ENCODE measurements at places on chromosomes 13 and 19.

DNA sequence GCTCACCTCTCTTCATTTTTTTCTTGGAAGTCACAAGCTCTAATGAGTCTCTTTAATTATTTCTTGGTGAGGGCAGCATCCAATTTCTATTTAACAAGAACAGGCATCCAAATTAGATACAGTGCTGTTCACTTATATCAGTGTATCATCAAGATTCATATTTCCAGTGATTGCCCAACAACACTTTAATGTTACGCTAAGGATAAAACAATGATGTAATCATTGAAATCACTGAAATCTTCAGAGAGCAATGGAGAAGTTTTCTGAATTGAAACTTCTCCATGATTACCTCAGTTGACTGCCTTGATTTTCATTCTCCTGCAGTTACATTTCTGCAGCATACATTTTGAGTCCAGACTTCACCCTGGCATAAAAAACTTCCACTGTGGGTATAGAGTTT, 17.1 kb upstream of the LRCH1 start:
- no peak for DNase-seq

DNA sequence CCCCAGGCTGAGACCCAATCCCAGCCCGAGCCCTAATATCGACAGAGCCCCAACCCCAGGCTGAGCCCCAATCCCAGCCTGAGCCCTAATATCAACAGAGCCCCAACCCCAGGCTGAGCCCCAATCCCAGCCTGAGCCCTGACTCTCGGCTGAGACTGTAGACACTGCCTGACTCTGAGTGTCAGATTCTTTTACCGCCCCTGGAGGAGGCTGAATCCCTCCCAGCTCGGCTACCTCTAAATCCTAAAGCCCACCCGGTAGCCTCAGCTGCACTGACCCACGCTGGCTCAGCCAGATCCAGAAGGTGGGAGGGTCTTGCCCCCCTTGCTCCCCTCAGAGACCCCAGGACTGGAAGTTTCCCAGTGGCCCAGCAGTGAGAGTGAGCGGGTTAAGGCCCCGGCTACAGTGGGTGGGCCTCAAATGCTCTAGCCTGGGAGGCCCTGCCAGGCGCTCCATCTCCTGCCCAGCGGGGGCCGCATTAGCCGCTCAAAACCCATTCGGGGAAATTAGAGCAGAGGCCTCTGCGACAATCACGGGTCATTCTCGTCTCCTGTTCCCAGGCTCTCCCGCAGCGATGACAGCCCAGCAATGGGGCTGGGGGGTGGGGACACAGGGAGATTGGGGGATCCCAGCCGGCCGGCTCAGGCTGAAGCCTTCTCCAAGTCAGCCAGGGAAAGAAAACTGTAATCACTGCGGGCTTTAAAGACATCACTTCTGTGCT, 43.8 kb downstream of the ZNRF4 start:
- DNase-seq = no peak

DNA sequence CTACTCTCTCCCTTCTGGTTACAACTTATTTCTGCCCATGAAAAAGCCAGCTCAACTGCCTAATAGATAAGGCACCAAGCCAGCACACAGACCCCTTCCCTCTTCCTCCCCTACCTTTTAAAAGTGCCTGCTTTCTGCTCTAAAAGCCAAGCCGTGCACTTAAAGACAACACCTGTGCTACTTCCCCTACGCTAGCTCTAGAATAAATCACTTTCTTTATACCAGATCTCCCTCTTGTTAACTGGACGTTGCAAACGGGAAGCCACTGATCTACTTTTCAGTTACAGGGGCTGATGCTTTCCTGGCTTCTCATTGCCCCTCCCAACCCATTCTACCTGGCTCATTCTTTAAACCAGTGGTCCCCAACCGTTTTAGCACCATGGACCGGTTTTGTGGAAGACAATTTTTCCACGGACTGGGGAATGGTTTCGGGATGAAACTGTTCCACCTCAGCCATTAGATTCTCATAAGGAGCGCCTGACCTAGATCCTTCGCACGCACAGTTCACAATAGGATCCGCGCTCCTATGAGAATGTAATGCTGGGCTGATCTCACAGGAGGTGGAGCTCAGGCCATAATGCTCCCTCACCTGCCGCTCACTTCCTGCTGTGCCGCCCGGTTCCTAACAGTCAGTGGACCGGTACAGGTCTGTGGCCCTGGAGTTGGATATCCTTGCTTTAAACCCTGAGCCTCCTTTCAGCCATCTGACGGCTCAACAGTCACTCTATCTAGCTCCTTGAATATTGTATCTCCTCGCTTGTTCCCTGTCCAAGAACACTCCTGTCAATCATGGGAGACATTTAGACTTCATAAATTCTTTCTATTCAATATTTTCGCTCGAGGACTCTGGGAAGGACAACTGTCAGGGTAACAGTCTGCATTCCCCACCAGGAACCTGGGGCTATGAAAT, 841 bp upstream of the ZNF223 start:
- no peak for DNase-seq

GRCh38 chr13:30158774-30159445, 148.4 kb downstream of the KATNAL1 start:
- DNase-seq = no peak

DNA sequence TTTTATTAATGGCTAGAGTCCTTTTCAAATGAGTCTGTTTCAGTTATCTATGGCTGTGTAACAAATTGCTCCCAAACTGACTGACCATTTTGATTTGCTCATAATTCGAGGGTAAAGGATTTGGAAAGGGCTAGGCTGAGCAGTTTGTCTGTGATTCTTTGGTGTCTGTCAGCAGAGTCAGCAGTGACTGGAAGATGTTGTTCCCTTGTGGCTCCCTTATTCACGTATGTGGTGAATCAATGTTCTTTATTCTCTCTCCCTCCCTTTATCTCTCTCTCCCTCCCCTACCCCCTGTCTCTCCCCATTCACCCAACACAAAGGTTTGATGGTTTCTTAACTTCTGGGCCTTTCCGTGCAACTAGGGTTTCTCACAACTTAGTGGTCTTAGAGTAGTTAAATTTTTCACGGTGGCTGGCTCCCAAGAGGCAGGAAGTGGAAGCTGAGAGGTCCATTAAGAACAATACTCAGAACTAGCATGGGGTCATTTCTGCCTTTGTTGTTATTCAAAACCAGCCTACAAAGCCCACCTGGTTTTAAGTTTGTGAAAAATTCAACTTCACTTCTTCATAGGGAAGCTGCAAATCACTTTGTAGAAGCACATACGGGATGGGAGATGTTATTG, 772.5 kb upstream of the SLITRK1 start:
- no peak for DNase-seq

- DNase-seq = no peak
Measured at GRCh38 chr13:111916201-111916600, 150.7 kb upstream of the SOX1 start.

- no peak for DNase-seq
Measured at GRCh38 chr19:46269101-46269500, 27.7 kb upstream of the HIF3A start.

GRCh38 chr13:19961924-19962323, 3.4 kb downstream of the ZMYM2 start:
- no peak for DNase-seq

DNA sequence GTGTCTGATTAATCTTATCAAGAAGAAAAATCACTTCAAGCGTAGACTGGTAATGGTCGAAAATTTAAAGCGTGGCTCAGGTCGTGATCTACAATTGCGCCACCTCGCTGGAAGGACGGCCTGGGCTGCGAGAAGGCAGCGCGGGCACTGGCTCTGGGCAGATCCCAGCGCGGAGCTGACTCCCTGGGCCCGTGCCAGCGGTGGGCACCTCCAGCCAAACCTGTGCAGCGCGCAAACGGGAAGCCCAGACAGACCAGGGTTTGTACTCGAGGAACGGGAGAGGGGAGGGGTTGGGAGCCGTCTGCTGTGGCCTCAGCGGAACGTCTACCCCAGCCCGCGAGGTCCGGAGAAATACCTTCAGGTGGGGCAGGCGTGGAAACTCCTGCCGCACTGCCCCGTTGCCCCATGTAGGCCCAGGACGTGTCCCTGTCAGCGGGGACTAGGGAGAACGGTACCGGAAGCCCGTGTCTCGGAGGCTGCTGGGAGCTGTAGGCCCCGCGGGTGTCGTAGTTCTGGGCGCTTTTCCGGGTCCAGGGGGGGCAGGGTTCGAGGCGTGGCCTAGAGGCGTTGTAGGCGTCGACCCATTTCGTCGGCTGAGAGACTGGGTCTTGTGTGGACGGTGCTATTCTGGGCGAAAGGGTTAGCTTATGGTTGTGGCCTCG, 21.1 kb downstream of the ZNF274 start:
- DNase-seq = no peak

DNA sequence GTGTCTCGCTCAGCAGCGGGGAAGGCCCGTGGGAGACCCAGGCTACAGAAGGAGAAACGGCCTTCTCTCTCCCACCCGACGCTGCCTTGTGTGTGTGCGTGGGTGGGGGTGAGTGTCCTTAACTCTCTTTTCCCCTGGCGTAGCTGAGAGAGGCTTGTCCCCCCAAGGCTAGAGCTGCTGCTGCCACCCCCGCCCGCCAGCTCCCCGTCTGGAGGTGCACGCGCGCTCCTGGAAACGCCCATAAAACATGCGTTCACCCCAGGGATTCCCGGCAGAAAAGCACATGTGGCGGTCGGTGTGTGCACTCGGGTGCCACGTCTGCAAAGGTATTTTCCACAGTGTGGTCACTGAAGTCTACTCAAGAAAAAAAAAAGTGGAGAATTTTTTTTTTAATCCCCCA, 36.1 kb downstream of the GADD45B start:
- DNase-seq = no peak

- no peak for DNase-seq
Measured at GRCh38 chr13:101026736-101027398, 352.3 kb upstream of the TMTC4 start.

DNA sequence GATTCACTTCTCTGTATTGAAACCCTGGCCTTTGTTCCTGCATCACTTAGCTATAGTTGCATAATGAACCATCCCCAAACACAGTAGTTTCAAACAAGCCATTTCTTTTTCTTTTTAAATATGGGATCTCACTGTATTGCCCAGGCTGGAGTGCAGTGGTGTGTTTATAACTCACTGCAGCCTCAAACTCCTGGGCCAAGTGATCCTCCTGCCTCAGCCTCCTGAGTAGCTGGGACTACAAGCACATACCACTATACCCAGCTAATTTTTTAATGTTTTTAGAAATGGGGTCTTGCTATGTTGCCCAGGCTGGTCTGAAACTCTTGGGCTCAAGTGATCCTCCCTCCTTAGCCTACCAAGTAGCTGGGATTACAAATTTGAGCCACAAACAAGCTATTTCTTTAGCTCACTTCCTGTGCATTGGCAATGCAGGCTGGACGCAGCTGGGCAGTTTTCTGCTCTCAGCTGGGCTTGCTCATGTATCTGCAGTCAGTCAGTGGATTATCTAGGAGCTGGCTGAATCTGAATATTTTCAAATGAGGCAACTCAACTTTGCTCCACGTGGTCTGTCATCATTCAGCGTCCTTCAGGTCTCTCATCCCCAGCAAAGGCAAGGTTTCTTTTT, 49.5 kb upstream of the SIN3B start:
- no peak for DNase-seq

- DNase-seq = no peak
Measured at GRCh38 chr13:112333756-112334543, 42.2 kb upstream of the SPACA7 start.

GRCh38 chr19:17719730-17720400, 585 bp downstream of the MAP1S start:
- DNase-seq = no peak

DNA sequence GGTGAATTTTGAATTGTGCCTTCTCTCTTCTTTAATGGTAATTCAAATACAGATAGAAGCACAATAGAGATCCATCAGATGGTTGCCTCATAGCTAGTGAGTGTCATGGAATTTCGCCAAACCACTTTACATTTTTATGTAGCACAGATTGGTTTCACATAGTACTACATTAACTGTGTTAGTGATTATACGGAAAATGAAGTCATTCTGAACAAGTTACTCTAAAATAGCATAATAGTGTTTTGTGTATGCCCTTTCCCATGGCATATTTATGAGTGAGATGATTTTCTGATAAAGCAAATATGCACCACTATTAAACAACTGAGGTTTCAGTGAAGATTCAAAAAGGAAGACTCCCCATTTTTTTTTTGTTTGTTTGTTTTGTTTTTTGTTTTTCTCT, 1623.5 kb downstream of the PCDH9 start:
- DNase-seq = no peak

DNA sequence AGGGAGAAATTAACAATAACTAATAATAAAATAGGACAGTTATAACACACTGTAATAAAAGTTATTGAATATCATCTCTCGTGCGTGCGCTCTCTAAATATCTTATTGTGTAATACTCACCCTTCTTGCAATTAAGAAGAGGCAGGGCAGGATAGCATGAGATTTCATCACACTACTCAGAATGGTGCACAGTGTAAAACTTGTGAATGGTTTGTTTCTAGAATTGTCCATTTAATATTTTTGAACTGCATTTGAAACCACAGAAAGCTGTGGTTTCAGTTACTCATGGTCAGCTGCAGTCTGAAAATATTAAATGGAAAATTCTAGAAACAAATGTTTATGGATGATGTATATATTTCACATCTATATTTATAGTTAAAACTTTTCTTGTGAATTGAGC, 161.1 kb downstream of the DCT start:
- no peak for DNase-seq

DNA sequence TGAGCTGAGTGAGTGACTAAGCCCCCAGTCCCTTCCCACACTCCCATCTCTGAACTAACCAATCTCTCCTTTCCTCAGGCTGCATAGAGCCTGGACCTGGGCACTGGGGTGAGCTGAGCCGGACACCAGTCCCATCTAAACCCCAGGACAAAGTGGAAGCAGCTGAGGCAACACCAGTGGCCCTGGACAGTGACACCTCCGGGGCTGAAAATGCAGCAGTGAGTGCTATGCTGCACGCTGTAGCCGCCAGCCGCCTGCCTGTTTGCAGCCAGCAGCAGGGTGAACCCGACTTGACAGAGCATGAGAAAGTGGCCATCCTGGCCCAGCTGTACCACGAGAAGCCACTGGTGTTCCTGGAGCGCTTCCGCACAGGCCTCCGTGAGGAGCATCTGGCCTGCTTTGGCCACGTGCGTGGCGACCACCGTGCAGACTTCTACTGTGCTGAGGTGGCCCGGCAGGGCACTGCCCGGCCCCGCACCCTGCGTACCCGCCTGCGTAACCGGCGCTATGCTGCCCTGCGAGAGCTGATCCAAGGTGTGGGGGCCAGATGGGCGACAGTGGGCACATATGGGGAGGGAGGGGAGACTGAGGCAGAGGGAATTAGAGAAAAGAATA, 6.4 kb downstream of the CCDC97 start:
- no peak for DNase-seq

Data from stimulated activated CD4-positive, alpha-beta T cell treated with anti-CD3 and anti-CD28 coated beads, Interleukin-15, amount 100 ng/mL, for 1 hour (primary cell).